AG20443 (cell line): ENCODE measurements at places on chromosomes 7 and 10.

- no peak for DNase-seq
Observed at GRCh38 chr10:1189166-1190051, 133.2 kb downstream of the WDR37 start.

- no peak for DNase-seq
Observed at GRCh38 chr7:42552227-42552626, 315.2 kb upstream of the GLI3 start.

- DNase-seq: no peak
Observed at GRCh38 chr7:3510101-3511020, 209.3 kb downstream of the SDK1 start.

- peak; percentile 81 for DNase-seq
Observed at GRCh38 chr10:24483701-24484100, 240.0 kb downstream of the ARHGAP21 start.

- no peak for DNase-seq
Observed at GRCh38 chr7:5653661-5654060, 127.8 kb downstream of the RNF216 start.
